ENCODE measurements at places on chromosomes 7 and 10.

GRCh38 chr7:48250441-48250951 is 79.2 kb downstream of the ABCA13 start:
- DNase-seq: no peak

DNA sequence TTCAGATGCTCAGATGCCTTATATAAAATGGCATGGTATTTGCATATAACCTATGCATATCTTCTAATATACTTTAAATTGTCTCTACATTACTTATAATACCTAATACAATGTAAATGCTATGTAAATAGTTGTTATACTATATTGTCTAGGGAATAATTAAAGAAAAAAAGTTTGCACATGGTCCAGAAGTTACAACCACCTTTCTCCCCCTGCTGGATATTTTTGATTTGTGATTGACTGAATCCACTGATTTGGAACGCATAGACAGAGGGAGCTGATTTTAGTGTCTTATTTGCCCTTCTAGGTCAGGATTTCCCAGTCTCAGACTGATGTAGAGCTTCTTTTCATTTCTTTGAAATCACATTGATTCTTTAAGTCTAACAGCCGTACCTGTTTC is 31.8 kb downstream of the MDFIC start:
- DNase-seq: no peak

GRCh38 chr7:2730846-2731770 is 43.1 kb downstream of the AMZ1 start:
- DNase-seq: no peak

DNA sequence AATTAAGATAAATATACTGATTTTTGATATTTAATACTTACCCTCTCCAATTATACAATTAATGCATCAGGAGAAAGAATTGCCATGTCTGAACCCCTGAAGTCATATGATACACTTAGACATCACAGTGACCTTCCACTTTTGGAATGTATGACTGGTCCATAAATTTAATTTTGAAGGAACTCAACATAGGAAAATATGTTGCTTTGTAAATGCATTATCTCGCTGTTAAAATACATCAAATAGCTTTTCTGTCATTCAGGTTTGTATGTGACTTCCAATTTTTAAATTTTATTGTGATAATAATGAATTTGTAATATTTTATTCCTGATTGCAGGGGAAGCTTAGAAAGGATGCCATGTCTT is 631.9 kb upstream of the ANKRD30A start:
- no peak for DNase-seq

- DNase-seq: no peak
Observed at GRCh38 chr7:1163121-1163520, 3.1 kb upstream of the ZFAND2A start.

GRCh38 chr10:90784771-90785170 is 73.1 kb downstream of the HTR7 start:
- DNase-seq: no peak

DNA sequence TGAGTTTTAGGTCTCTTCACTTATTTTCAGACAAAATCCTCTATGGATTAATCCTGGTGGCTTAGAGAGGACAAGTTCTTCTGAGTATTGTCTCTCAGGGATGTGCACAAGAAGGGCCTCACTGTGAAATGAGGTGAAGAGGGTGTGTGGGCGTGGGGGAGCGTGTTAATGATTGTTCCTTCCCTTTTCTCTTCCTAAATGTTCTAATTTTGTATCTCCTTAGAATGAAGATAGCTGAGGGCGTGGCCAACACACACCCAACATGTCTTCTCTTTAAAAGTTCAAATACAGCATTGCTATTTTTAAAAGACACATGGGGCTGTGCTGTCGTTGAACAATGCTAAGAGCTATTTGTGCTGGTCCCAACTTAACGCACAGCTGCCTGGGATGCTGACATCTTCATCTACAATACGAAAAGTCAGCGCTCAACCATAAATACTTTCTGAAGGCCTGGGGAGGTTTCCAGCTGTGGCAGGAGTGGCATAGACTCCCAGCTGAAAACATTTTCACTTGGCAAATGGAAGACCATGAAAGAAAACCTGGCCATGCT is 135.9 kb downstream of the JCAD start:
- DNase-seq: no peak

DNA sequence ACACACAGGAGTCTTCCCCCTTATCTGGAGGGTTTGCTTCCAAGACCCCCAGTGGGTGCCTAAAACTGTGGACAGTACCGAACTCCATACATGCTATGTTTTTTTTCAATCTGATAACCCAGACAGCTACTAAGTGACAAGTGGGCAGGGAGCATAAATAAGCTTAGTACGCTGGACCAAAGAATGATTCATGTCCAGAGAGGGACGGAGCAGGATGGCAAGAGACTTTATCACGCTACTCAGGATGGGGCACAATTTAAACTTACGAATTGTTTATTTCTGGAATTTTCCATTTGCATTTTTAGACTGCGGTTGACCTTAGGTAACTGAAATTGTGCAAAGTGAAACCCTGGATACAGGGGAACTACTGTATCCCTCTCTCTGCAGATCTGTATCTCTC is 410.0 kb upstream of the MKI67 start:
- no peak for DNase-seq

DNA sequence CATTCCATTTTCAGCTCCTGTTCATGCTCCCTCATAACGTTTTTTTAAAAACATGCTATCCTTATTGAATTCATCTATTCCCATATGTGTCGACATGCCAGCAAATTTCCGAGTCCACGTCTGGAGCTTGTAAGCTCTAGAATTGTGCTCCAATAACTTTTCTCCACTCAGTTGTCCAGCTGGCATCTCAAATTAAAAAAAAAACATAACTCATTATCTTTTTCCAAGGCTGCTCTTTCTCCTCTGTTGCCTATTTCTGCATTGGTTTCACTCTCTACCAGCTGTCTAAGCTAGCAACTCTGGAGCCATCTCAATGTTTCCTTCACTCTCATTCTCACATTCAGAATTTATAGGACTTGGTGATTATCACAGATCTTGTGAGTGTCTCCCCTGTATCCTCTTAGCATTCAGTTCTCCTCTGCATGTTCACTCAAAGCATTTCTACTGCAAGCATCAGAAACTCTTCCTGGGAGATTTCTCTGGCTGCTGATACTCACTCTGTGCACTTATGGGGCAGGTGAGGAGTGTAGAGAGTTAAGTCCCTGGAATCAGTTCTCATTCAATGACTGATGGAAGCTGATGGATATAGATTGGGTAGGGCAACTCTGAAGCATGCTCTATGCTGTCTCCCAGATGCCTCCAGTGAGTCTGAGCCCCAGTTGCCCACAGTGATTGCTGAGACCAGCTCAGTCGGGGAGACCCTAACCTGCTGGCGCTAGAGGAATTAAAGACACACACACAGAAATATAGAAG is 6.7 kb upstream of the DLD start:
- no peak for DNase-seq

DNA sequence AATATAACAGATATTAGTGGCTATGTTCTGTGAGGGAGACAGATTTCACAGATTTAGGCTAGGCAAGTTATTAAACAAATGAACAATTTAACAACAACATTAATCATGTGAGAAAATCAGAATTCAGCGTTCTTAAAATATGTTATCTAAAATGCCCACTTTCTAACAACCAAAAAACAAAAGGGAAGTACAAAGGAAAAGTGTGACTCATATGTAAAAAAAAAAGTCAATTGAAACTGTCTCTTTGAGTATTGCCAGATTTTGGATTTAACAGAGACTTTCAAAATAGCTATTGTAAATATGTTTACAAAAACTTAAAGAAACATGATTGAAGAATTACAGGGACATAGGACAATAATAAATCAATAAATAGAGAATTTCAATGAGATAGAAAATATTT is 34.8 kb upstream of the ARHGAP22 start:
- no peak for DNase-seq

DNA sequence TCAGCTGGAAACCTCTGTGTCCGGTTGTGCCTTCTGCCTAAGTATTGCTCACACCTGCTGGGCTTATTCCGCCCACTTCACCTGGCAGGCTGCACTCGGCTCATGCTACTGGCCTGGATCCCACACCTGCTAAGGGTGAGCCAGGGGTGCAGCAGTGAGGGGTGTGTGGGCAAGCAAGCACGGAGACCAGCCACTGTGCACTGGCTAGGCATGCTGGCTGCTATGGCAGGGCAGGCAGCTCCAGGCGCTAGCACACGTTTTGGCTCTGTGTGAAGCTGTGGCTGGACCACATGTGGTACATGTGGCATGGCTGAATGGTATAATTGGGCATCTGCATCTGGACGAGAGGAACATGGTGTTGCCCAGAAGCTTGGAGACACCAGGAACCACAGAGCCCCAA is 940.7 kb downstream of the NRG3 start:
- no peak for DNase-seq

GRCh38 chr7:142563470-142563869 is 185.8 kb upstream of the PRSS1 start:
- no peak for DNase-seq

DNA sequence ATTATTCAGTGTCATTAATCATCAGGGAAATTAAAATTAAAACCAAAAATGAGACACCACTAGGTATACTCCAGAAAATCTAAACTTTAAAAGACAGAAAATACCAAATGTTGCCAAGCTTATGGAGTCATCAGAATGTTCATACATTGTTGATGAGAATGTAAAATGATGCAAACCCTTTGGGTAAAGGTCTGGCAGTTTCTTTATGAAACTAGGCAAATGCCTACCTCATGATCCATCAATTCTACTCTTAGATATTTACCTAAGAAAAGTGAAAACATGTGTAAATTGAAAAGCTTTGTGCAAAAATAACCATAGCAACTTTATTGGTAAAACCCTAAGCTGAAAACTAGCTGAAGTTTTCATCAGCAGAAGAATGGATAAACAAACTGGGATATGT is 329.5 kb upstream of the MEOX2 start:
- DNase-seq: no peak

- DNase-seq: no peak
Observed at GRCh38 chr7:132751244-132751647, 175.0 kb upstream of the PLXNA4 start.

DNA sequence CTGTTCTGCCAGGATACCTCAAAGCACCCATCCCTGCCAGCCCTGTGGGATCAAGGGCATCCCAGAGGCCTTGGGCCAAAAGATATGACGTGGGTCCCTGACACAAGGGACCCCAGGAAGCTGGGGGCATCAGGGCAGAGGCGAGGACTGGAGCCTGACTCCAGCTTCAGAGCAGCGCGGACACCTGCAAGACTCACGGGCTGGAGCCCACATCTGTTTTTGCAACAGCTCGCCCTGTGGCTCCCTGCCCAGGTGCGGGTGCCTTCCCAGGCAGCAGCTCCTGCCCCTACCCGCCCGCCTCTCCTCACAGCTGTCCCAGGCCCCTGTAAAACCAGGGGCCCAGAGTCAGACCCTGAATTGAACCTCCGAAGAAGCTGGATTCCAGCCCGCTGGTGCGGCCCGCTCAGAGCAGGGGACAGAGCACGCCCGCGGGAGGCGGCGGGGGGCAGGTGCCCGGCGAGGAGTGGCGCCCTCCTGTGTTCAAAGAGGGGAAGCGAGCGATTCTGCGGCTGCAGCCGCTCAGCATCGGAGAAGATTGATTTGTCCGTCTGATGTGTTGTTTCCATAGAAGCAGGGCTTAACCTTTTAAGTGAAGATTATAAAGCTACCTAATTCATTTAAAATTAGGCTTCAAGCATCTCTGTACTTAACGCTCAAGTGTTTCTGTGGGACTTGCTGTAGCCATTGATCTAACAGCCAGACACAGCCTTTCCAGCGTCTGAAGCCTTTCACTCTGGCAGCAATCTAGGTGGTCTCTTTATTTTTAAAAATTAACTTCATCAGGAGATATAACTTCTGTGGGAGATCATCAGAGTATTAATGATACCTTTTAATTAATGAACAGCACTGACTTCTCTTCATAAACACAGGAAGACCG is 88.4 kb downstream of the BEND7 start:
- DNase-seq: peak; percentile 72

Measured in GM12891 (cell line).